ENCODE measurements at places on chromosomes 7 and 10.

DNA sequence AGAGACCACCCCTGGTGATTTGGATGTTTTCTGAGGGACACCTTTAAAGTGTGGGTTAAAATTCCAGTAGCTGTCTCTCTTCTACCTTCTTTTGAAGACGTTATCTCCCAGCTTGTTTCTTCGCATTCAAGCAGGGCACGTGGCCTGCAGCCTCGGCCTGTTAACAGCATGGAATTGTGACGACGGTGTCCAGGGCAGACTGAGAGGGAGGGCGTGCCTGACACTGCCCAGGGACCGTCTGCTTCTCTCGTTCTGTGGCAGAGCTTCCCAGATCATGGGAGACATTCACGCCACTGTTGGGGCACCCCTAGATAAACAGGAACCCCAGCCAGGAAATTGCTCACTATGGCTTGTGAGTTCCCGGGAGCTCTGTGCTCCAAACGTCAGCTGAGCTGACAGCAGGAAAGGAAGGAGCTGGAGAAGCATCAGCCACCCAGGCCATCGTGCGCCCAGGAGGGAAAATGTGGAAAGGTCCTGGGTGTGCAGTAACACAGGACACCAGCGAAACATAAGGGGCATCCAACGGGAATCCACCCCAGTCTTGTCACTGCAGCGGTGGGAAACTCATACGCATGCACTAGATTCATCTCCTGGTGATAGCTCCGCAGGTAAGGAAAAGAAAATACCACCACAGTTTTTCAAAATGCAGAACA lies 41.1 kb upstream of the RBM33 start:
- no peak for DNase-seq

GRCh38 chr7:2785071-2785500 lies 59.0 kb downstream of the GNA12 start:
- DNase-seq: no peak

DNA sequence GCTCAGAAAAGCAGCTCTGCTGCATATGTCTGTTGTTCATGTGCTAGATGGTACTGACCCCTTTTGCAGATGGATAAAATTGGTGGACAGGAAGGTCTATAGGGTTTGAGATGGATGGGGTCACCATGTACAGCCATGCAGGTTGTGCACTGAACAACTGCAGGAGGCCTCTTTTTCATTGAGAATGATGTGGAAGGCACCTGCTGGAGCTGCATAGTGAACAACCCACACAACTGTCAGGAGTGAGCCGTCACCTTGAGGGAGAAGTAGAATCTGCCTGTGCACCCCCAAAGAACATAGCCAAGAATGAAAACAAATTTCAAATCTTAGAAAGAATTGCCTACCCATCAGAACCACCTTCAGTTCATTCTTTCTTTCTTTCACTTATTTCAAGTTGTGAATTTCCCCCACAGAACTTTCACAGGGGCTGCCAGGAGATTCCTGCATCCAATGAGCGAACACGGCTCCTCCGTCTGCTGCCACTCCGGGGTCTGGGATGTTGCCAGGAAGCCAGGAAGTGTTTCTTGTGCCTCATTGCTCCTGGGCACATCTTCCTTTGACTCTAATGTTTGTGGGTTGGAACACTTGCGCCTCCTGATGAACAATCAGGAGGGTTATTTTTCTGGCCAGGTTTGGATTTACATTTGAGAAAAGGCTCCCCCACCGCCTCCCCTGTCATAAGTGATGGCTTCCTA lies 53.7 kb upstream of the DOCK1 start:
- DNase-seq: no peak

- DNase-seq: peak; percentile 27
Observed at GRCh38 chr10:28810057-28810870, 132.9 kb downstream of the BAMBI start.

DNA sequence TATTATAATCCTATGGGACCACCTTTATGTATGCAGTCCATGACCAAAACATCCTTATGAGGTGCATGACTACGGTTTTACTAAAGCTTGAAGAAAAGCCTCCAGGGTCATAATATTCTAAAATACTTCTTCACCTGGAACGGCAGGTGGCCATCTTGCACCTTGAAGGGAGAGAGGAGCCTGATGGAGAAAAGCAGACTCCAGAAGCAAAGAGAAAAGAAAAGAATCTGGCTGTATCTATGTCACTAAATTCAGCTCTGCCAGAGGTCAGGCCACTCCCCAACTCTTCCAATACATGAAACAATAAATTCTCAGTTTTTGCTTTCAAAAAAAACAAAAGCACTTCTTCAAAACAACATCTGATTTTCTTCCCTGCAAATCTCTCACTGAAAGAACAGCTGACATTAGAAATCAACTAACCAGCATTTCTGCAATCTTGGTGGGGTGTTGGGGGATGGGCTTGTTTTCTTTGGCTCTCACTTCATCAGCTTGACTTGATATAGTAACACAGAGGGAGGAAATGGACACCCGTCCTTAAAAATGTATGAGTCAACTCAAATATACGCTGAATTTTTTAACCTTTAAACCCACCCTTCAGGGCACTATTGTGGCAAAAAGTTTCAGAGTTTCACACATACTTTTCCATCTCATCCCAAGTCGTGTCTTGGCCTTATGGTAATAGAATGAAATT lies 21.7 kb downstream of the HIBADH start:
- DNase-seq: no peak

Data from nephron progenitor cell (in vitro differentiated cells).